Nephron progenitor cell (in vitro differentiated cells): ENCODE measurements at places on chromosomes 6 and 20.

- H3K36me3 ChIP-seq, result no peaks in the 10 kb centered on the region
- no peaks in the 10 kb centered on the region for H3K4me1 ChIP-seq
- no peak for DNase-seq
- H3K27me3 ChIP-seq, result peaks cover 15% of the 10 kb centered on the region
- H3K4me3 ChIP-seq, result no peak overlapping the region
Measured at GRCh38 chr20:59820204-59821041, 113.0 kb downstream of the SYCP2 start.

DNA sequence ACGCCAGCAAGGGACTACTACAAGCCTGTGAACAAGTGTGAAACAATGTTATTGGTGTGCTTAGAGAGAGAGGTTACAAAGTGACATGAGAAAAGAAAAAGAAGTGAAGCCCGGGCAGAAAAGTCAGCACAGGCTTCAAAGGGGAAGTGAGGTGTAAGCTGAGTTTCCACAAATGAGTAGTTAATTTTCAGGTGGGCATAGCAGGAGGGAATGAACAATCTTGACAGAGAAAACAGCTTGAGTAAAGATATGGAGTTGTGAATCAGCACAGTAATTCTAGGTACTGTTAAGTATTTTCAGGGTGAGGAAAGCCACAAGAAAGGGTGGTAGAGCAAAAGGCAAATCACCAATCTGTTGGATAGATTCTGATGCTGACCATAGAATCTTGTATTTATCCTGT is 4.3 kb downstream of the KCNQ5 start:
- H3K4me3 ChIP-seq, result no peak overlapping the region
- no peak overlapping the region for H3K27ac ChIP-seq
- no peak for DNase-seq

DNA sequence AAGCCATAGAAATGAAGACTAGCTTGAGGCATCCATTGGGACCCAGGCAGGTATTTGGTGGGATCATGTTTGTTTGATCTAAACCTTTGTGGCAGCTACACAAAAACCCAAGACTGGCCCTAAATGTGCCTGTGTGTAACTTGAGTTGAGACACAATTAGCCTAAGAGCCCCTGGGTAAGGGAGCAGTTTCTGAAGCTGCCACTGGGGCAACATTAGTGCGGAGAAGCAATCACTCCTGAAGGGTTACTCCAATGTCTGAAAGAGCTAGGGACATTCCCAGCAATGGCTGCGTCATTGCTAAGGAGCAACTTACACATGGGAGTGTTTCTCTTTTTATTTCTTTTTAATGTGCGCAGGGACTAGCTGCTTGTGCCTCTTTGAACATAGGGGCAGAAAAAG is 67.9 kb upstream of the EEF1E1 start:
- DNase-seq, result no peak
- H3K4me3 ChIP-seq, result no peak overlapping the region
- H3K27me3 ChIP-seq, result no peaks in the 10 kb centered on the region
- no peak overlapping the region for H3K27ac ChIP-seq
- no peaks in the 10 kb centered on the region for H3K36me3 ChIP-seq

- H3K27ac ChIP-seq, result no peak overlapping the region
- no peak for DNase-seq
- peaks cover 63% of the 10 kb centered on the region for H3K4me1 ChIP-seq
- no peak overlapping the region for H3K4me3 ChIP-seq
- no peaks in the 10 kb centered on the region for H3K36me3 ChIP-seq
- no peaks in the 10 kb centered on the region for H3K27me3 ChIP-seq
Measured at GRCh38 chr20:51126337-51126736, 103.4 kb upstream of the KCNG1 start.

GRCh38 chr20:19527509-19527908 is 230.5 kb upstream of the RIN2 start:
- no peaks in the 10 kb centered on the region for H3K36me3 ChIP-seq
- H3K27ac ChIP-seq, result no peak overlapping the region
- H3K4me3 ChIP-seq, result no peak overlapping the region
- peaks cover 4% of the 10 kb centered on the region for H3K4me1 ChIP-seq
- H3K27me3 ChIP-seq, result peaks cover 14% of the 10 kb centered on the region
